Germinal center (tissue), 1 donor: ENCODE measurements at places on chromosomes 2 and 18.

GRCh38 chr2:33583194-33583938, 15.7 kb downstream of the FAM98A start:
- peak; percentile 22 for DNase-seq

DNA sequence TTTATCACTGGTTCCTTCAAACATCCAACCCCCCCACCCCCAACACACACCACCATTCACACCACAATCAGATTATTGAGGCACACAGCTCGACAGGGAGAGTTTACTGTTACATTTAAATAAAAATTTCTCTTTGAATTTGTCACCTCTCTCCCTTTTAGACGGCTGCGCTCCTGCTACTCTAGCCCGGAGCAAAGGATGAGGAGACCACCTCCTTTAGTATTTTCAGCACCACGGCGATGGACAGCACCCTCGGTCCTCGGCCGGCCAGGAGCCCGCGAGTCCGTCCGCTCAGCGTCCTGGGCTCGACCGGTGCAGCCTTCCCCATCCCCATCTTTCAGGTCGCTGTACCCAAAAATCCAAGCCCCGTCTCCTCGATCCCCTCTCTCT, 892 bp downstream of the CELF4 start:
- DNase-seq: no peak

DNA sequence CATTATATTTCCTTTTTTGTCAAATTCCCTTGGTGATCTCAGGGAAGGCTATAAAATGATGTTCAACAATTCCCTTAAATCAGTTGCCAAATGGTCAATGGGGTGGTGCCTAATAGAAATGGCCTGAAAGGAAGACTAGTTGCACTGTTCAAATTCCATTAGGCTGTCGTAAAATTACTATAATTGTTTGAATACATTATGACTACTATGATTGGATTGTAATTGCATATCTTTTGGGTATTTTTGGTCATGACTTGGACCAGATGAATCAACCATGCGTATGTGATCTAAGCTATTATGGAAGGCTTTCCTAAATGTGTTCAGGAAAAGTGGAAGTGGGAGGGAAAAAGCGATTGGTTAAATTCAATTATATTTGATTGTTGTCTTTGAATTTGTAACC, 41.3 kb upstream of the KCNE4 start:
- DNase-seq: no peak

- DNase-seq: no peak
These were observed 175.7 kb downstream of the METTL4 start for GRCh38 chr18:2395427-2396161.

- no peak for DNase-seq
These were observed 155.4 kb downstream of the ARL4C start for GRCh38 chr2:234341306-234341985.

- DNase-seq: no peak
These were observed 47.6 kb downstream of the LONRF2 start for GRCh38 chr2:100274566-100275199.

GRCh38 chr18:55320424-55321264, 267.3 kb downstream of the TCF4 start:
- no peak for DNase-seq

- no peak for DNase-seq
These were observed 140.2 kb downstream of the XIRP2 start for GRCh38 chr2:167028503-167028902.

- no peak for DNase-seq
These were observed 3.6 kb downstream of the CRYGB start for GRCh38 chr2:208142240-208142924.

DNA sequence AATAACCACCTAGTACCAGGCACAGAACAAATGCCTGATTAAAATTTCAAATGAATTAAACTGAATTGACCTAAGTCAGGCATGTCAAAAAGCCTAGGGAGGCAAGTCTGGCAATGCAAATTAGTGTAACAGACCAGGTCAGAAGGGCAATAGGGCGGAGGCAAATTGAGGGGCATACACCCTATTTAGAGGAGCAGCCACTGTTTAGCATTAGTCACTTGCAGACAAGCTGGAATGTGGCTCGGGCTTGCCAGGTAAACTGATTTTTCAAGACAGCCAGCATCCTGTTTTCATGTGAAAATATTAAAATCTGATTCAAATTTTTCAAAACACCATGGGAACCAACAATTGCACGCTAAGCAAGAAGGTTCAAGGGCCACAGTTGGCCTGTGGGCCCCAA, 160.3 kb downstream of the EN1 start:
- DNase-seq: no peak

GRCh38 chr18:9735238-9735637, 27.1 kb downstream of the RAB31 start:
- no peak for DNase-seq

DNA sequence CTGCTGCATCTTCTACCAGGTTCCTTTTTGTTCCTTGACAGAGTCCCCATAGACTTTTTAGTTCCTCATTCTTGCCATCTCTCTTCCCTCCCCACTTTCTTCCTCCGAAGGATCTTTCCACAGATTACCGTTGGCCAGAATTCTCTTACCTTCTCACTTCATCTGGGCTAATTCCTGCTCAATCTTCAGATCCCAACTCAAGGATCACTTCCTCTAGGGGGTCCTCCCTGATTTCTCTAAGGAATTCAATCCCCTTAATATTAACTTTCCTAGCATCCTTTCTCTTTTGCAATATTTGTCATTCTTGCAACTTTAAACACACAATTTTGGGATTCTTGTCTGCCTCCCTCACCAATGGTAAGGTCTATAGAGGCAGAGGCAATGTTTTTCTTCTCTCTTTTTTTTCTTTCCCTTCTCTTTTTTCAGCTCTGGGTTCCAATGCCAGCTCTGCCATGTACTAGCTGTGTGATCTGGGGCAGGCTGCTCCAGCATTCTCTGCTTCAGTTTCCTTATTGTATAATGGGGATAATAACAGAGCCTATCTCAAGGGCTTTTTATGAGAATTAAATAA, 5.4 kb upstream of the KCNE4 start:
- DNase-seq: no peak

GRCh38 chr18:13672657-13673056, 53.7 kb downstream of the FAM210A start:
- no peak for DNase-seq

DNA sequence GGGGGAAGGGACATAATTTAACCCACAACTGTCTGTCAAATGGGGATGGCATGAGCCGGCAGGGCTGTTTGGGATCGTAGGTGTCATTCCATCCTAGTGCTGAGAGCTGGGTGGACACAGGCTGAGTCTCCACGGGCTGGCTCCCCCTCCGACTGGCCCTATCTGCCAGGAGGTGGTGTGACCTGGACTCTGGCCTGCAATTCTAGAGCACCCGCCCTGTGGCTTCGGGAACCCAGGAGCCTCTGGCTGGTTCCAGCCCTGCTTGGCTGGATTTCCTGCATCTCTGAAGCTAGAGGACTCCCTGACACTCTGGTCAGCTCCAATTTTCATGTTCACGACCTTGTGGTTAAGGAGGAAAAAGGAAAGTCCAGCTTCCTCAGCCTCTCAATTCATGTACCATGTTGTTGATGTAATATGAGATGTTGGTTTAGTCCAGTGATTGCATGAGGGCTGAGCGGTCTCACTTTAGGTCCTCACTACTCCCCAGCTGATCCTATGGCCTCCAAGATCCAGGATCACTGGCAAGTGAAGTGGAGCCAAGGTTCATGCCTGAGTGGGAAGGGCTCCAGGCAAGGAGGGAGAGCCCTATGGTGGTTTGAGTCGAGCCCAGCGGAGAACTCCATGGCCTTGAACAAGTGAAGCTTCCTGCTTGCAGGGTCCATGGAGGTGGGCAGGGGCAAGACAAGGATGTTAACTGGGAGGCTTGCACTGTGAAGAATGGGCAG, 169.1 kb downstream of the NDUFA10 start:
- no peak for DNase-seq

GRCh38 chr2:48424866-48425265, 105.1 kb upstream of the STON1 start:
- DNase-seq: no peak

DNA sequence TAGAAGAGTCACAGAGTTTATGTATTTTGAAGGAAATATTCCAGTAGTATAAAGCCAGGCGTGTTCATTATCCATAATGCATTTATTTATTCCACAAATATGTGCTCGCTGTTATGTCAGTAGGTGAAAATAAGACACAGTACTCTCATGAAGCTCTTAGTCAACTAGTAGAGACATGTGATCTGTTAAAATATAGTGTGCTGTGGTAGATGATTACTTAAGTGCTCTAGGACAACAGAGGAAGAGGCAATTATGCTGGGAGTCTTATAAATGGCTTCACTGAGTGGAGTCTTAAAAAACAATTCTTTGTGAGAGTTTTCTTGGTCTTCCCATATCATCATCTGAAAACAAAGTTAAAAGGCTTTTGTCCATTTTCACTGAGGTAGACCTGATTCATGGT, 457.3 kb downstream of the XIRP2 start:
- no peak for DNase-seq

DNA sequence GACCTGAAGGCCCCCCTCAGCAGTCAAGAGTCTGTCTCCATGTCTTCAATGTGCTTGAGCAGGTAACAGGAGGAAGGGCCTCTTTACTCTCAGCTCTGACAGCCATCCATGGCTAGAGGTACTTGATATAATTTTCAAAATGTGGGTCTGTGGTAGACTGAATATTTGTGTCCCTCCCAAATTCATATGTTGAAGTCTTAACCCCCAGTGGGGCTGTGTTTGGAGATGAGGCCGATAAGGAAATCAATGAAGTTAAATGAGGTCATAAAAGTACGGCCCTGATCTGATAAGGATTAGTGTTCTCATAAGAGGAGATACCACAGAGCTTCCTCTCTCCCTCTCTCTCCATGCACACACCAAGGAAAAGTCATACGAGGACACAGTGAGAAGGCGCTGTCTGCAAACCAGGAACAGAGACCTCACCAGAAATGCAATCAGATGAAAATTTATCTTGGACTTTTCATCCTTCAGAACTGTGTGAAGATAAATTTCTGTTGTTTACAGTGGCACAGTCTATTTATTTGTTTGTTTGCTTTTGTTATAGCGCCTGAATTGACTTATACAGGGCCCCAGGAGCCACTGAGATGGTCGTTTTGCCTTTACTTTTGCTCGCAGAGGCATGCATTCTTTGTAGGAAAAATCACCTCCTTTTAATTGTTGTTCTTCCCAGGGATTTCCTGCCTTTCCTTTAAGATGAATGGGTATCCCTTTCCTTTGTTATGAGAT, 274.8 kb upstream of the TRIB2 start:
- DNase-seq: no peak

DNA sequence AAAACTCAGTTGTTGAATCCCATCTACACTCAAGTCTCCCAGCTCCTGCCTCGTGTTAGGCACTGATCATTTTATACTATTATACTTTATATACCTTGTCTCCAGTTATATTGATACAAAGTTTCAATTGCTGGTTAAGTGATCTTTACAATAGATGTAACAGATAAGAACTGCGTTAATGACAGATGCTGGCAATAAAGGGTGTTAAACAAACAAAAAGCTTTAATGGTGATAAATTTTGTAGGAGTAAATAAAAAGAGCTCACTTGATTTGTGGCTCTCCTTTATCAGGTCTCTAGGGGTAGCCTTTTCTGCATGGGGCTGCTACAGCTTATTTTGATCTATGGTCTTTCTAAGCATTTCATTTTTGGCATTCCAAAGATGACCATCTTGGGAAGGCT, 106.9 kb upstream of the GAREM1 start:
- no peak for DNase-seq

GRCh38 chr2:12432985-12433625, 283.6 kb upstream of the TRIB2 start:
- no peak for DNase-seq

GRCh38 chr2:114661971-114662939, 219.8 kb downstream of the DPP10 start:
- DNase-seq: no peak

GRCh38 chr2:7878786-7879482, 802.9 kb upstream of the ID2 start:
- no peak for DNase-seq

- DNase-seq: no peak
These were observed 37.1 kb downstream of the EVA1A start for GRCh38 chr2:75523313-75524275.

DNA sequence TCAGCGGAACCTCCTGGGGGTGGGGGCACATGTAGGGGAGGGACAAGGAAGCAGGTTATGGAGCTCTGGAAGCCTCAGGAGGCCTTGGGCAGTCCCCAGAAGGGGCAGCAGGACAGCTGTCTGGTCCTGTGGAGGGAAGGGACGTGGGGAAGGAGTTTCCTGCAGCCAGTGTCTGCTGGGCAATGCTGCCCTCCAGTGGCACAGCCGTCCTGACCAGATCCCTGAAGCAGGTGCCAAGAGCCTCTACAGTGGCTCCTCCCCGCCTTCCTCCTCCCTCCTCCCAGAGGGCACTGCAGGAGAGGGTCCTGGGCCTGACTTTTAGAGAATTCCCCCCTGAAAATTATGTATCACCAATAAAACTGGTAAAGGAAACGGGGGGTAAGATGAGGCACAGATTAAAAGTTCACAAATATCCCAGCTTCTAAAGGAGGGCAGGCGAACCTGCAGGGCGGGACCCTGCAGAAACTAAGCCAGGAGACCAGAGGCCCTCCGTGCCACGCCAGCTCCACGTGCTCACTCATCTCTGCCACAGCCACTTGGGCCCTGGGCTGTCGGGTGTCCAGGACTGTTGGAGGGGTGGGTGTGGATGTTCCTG, 258.5 kb downstream of the TWIST2 start:
- DNase-seq: peak; percentile 5

- DNase-seq: no peak
These were observed 8.4 kb downstream of the CASP10 start for GRCh38 chr2:201191132-201191875.

- DNase-seq: no peak
These were observed 421.3 kb downstream of the NYAP2 start for GRCh38 chr2:225820826-225821225.

- no peak for DNase-seq
These were observed 113.4 kb downstream of the CAPN13 start for GRCh38 chr2:30693821-30694281.

DNA sequence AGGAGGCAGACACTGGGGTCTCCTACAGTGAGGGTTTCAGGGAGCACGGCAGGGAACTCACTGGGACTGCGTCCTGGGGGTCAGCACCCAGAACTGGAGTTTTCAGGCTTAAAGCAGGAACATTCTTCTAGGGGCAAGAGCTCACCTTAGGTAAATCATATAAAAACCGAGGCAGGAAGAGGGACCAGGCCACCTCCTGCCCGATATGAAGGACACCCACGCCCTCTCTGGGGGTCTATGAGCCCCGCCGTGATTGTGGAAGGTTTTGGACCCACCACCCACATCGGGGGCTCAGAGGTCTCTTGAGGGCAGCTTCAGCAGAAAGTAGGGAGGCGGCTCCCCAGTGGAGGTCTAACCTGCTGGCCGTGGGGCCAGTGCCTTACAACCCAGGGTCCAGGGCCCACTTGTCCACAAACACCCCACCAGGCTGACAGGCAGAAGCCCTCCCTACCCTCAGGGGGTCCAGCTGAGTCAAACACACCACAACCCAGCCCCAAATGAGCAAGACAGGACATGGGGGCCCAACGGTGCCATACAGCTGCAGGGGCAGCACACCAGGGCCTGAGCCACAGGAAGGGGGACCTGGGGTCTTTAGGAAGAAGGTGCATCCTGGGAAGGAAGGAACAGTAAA, 25.3 kb downstream of the CROCC2 start:
- no peak for DNase-seq

GRCh38 chr2:215577356-215577755, 141.5 kb upstream of the FN1 start:
- no peak for DNase-seq
